ENCODE measurements at places on chromosomes 16 and 17.

DNA sequence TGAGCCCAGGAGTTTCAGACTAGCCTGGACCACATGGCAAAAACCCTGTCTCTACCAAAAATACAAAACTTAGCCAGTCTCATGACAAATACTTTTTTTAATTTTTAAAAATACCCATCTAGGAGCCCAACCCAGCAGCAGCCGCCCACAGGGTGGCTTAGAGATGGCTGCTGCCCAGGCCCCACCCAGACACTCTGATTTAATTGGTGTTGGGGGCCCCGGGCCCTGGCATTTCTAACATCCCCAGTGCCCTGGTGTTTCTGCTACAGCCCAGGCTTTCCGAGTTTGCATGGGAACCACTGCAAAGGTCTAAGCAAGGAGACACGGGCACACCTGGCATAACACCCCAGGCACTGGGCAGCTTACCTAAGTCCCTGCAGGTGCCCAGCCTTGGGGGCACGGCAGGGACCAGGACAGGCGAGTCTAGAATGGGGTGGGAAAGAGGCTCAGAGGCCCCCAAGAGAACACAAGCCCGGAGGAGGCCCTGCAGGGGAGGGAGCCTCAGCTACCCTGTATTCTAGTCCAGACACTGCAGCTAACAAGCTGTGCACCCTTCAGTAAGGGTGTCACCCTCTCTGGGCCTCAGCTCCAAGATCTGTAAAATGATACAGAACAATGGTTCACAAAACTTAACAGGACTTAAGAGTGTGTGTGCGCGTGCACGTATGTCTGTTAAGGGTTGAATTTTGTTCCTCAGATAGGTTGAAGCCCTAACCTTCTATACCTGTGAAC, 48.8 kb downstream of the RMI2 start:
- DNase-seq, result no peak

- no peak for DNase-seq
Measured at GRCh38 chr17:9517396-9517795, 58.2 kb downstream of the STX8 start.

- DNase-seq, result no peak
Measured at GRCh38 chr17:3977387-3977786, 13.2 kb upstream of the ATP2A3 start.

DNA sequence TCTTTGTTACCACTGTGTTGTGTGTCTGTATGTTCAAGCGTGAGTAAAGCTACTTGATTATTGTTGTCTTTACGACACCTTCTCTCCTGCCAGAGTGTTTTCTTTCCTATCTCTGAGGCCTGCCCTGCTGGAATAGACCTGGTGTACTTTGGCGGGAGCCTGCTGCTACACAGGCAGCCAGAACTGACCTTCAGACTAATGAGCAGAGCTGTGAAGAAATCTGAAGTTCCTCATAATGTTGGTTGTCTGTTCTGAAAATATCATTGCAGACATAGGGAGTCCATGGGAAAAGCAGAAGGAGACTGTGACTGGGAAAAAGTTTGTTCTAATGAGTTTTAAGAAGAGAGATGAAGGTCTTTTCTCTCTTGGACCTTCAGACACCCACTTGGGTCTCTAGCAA, 9.8 kb downstream of the RHOT1 start:
- no peak for DNase-seq

DNA sequence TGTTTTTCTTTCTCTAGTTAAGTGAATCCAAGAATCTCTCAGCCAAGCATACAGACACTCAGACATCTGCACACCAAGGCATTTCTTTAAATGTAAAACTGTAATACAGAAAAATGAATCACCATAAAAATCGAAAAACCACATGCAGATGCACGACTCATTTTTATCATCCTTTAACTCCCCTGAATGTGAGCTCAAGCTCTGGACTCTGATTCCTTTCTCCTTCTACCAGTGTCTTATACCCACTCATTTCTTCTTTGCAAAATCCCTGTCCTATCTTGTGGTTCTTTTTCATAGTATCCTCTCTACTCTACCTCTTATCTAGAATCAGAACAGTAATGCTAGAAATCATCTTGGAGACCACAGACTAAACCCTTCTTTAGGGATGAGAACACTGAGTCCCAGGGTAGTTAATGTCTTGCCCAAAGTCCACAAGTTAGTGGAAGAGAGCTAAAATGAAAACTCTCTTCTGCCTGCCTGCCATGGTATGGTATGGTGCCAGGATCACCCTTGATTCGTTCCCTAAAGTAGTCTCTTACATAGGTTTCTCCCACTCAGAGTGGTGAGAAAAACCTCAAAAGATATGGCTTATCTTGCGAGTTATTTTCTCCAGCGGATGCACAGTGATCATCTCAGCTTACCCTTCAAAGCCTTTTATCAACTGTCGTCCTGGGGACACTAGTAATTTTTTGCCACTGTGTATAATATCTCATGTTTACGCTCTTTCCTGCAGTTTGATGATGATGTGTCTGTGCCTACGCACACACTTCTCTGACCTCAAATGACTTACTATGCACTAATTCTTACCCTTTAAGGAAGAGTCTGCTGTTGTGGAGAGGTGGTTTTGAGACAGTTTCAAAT, 30.2 kb downstream of the BRD7 start:
- DNase-seq, result no peak

DNA sequence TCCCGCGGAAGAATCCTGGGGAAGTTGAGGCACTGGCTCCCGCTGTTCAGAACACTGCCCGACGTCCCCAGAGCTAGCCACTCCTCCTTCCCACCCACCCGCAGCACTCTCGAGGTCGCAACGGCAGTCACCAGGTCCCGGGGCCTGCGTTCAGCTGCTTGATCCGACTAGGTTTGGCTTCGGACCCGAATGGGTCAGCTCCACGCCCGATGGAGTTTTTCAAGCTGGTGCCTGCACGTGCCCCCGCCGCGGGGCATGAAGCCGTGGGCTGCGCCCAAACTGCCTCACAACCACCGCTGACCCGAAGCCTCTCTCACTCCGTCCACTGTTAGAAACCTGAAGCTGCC, 12.4 kb upstream of the ODF4 start:
- no peak for DNase-seq

- DNase-seq, result peak; percentile 26
Measured at GRCh38 chr17:57424777-57425188, 168.5 kb downstream of the MSI2 start.

GRCh38 chr17:39617446-39618245, 9.1 kb upstream of the PPP1R1B start:
- no peak for DNase-seq

GRCh38 chr17:31488264-31488981, 96.9 kb downstream of the RAB11FIP4 start:
- DNase-seq, result no peak

DNA sequence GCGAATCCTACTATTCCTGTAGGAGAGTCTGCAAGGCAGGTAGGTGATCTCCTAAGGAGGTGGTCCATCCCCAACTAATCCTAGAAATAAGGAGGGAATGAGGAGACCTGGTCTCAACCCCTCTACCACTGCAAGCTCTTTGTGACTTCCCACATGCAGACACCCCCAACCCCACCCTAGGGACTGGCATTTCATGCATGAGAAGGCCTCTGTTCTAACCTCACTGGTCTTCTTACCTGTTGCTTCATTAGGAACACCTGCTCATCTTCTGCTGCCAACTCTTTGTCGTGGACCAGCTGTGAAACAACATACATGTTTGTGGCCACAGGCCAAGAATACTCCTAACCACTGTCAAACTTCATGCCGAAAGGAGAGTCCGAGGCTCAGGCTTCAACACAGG, 22.6 kb downstream of the DYNC1LI2 start:
- DNase-seq, result no peak

- DNase-seq, result no peak
Measured at GRCh38 chr16:50151756-50152155, 1.4 kb upstream of the TENT4B start.

DNA sequence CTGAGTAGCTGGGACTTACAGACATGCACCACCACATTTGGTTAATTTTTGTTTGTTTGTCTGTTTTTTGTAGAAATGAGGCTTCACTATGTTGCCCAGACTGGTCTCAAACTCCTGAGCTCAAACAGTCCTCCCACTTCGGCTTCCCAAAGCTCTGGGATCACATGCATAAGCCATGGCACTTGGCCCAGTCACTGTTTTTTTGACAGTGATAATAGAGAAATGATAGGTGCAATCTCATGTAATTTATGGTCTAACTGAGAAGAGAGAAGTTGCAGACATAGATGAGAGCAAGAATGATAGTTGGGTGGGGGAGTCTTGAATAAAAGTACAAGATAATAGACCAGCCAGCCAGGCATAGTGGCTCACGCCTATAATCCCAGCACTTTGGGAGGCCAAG, 89.7 kb upstream of the TNRC6A start:
- no peak for DNase-seq

GRCh38 chr17:43312011-43312410, 78.2 kb upstream of the RNU2-1 start:
- no peak for DNase-seq

GRCh38 chr17:82838386-82839063, 1.3 kb downstream of the ZNF750 start:
- no peak for DNase-seq

- peak; percentile 20 for DNase-seq
Measured at GRCh38 chr17:31369266-31369665, 22.2 kb upstream of the RAB11FIP4 start.

DNA sequence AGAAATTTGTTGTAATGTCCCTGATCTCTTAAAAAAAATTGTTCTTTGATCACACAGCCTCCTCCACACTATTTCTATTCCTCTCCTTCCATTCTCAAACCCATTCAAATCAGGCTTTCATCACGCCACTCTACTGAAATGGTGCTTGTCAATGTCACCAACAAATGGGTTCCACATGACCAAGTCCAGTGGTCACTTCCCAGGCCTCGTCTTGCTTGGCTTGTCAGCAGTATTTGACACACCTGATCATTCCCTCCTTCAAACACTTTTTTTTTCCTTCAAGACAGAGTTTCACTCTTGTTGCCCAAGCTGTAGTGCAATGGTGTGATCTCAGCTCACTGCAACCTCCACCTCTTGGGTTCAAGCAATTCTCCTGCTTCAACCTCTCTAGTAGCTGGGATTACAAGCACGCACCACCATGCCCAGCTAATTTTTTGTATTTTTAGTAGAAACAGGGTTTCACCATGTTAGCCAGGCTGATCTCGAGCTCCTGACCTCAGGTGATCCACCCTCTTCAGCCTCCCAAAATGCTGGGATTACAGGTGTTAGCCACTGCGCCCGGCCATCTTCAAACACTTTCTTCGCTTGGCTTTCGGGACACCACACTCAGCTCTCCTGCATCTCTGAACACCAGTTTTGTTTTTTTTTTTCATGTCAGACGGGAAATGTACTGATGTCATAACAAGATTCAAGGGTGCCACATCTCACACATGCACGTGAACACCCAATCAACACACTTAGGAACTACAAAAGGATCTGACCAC, 18.3 kb downstream of the NQO1 start:
- no peak for DNase-seq

DNA sequence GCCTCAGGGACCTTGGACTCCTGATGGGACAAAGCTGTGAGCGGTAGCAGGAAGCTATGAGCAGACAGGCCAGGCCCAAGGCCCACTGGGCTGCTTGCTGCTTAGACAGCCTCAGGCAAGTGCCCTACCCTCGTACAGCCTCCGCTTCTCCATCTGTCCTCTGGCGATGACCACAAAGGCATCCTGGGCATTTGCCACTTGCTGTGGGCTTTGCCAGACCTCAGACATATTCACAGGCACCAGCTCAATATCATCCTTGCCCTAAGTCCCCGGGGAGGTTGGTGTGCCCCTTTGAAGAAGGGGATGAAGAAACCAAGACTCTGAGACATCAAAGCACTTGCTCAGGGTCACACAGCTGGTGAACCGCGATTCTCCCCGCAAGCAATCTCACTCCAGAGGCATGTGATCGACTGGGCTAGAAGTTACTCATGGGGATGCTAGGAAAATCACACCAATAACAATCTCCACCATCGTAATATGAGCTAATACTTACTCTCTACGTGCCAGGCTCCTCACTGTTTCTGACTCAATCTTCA, 21.7 kb downstream of the PPL start:
- peak; percentile 94 for DNase-seq

GRCh38 chr16:82108774-82109173, 61.2 kb downstream of the MPHOSPH6 start:
- no peak for DNase-seq

GRCh38 chr16:68644715-68645493, at the start of gene CDH3:
Gene CDH3, plus strand, starts transcription at chr16:68645310. Its CDS starts 70 bp downstream, at chr16:68645380.
- DNase-seq, result no peak

Data from brain microvascular endothelial cell (primary cell).